ENCODE measurements at places on chromosomes 12 and 14.
A peak's percentile ranks its signal among the peaks of the same experiment; 100 is the strongest.

DNA sequence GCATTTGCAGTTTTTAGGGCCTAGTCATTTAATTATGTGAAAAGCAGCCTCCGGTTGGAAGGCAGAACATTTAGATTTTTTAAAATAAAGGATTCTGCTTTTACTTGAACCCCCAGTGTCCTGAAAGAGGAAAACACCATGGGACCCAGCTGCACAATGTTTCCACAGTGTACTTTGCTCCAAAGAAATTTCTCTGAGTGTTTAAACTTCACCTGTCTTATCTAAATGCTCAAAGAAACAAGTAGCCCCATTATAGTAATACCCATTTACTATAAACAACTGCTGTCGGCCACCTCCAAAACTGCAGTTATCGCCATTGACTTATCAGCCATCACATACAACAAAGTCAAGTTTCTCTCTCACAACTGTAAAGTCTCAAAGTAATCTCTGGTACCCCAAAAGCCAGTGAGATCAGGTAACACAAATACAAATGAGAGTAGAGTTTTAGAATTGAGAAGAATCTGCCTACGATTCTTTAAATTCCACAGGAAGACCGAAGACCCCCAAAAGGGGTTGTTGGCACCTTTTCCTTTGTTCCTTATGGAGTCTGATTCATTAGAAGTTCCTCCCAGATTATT, 205.2 kb downstream of the NUBPL start:
- no peak for DNase-seq

GRCh38 chr12:74922117-74922516, 287.5 kb downstream of the KCNC2 start:
- DNase-seq = no peak

- DNase-seq = no peak
These were observed 1.7 kb upstream of the RNASE7 start for GRCh38 chr14:21040370-21040925.

- no peak for DNase-seq
These were observed 52.6 kb downstream of the RIMBP2 start for GRCh38 chr12:130663514-130663913.

GRCh38 chr12:19110221-19110940, 19.2 kb upstream of the PLEKHA5 start:
- DNase-seq = no peak

DNA sequence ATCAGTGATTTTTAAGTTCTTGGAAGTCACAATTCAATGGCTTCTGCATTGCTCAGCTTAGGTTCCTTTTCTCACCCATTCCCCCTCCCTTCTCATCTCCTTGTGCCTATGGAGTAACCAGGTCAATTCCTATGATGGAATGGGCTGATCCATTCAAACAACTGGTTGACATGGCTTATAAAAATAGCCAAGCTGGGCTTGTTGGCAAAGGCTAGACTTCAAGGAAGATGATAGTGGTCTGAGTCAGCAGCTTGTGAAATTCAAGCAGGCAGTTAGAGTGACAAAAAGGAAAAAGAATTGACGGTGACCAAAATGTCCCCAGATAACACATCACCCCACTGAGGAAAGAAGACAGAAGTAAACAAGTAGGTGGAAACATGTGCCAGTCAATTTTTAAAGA, 119.9 kb upstream of the PCED1B start:
- no peak for DNase-seq

DNA sequence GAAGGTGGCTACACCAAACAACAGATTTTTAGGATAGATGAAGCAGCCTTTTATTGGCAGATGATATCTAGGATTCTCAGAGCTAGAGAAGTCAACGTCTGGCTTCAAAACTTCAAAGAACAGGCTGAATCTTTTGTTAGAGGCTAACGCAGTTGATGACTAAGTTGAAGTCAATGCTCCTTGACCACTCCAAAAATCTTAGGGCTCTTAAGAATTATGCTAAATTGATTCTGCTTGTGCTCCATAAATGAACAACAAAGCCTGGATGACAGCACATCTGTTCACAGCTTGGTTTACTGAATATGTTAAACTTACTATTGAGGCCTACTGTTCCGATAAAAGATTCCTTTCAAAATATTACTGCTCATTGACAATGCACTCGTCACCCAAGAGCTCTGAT, 13.0 kb upstream of the CDKN3 start:
- DNase-seq = no peak

GRCh38 chr12:80268924-80269749, 169.8 kb downstream of the OTOGL start:
- peak; percentile 13 for DNase-seq

GRCh38 chr14:55688566-55688965, 108.6 kb downstream of the KTN1 start:
- DNase-seq = no peak

DNA sequence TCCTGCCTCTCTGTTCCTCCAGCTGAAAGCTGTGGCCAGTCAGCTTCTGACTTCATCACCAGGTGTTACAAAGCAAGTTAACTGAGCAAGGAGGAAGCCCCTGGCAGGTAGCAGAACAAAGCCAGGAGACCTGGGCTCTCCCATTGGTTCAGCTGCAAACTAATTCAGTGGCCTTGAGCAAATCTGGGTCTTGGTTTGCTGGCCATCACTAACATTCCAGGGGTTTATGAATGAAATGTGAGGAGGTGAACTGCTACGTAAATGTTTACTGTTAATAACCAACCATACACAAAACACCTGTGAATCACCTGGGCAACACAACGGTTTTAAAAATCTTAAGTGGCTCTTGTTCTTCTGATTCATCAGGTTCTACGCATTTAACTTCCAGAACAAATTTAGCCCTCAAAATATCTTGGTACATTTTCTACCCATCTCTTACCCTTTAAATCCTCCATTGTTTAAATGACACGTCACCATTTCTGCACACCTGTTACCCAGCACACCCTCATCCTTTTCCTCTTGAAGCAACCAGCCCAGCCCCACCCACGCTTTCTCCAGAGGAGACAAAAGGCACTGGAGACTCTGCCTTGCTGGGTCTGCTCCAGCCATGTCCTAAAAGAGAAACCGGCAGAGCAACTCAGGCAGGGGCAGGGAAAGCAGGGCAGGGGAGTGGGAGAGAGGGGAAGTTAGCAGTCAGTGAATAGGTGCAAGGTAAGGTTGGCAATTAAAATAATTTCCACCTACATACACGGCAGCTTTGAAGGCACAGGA, 49.3 kb upstream of the TSPAN11 start:
- no peak for DNase-seq

- DNase-seq = no peak
These were observed 84.1 kb downstream of the TTC7B start for GRCh38 chr14:90732139-90732538.

DNA sequence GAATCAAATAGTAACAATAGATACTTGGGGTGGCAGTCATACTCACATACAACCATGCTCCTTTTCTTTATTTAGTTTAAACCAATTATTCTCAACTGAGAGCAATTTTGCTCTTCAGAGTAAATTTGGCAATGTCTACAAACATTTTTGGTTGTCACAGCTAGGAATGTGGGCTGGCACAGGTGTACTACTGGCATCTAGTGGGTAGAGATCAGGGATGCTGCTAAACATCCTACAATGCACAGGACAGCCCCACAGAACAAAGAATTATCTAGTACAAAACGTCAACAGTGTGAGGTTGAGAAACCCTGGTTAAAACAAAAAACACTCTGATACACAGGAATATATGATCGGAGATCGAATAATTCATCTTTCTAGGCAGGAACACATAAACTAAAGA, 186.5 kb downstream of the NELL2 start:
- no peak for DNase-seq

All from activated CD4-positive, alpha-beta T cell treated with anti-CD3 and anti-CD28 coated beads, Interleukin-2, Interleukin-6, amounts not matched to agents 100 ng/mL and 50 ng/mL, durations not matched to agents 16 hours and 8 hours (primary cell).